ENCODE measurements at places on chromosomes 2 and 18.

- DNase-seq: no peak
Measured at GRCh38 chr2:85334928-85335327, 7.1 kb upstream of the TGOLN2 start.

DNA sequence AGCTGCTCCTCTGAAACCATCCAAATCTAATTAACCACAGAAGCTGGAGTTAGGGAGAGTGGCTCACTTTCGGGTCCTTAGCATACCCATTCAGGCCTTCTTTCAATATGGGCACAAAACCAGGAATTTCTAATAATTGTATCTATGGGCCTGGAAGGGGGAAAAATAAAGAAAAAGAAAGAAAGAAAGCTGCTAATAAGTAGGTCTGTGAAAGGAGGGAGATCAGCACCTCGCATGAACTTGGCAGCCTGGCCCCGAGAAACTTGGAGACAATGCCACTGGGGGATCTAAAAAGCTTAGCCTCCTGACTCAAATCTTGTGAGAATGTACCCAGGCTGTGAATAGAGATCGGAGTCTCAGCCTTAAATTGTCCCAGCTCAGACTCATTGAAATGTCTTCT, 252.1 kb upstream of the SLC14A2 start:
- no peak for DNase-seq

DNA sequence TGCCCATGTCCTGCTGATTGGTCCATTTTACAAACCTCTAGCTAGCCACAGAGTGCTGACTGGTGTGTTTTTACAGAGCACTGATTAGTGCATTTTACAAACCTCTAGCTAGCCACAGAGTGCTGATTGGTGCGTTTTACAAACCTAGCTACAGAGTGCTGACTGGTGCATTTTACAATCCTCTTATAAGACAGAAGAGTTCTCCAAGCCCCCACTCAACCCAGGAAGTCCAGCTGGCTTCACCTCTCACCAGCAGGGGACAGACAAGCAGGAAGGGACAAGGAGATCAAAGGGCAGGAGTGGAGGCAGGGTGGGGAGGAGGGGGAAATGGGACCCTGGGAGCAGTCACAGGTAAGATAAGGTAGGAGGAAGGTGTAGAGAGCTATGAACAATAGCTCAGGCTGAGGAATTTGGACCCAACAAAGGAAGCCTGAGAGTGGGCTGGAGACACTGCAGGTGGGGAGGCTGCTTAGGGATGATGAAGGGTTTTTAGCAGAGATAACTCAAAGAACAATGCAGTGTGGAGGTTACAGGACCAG, 37.1 kb downstream of the SH2D6 start:
- no peak for DNase-seq

DNA sequence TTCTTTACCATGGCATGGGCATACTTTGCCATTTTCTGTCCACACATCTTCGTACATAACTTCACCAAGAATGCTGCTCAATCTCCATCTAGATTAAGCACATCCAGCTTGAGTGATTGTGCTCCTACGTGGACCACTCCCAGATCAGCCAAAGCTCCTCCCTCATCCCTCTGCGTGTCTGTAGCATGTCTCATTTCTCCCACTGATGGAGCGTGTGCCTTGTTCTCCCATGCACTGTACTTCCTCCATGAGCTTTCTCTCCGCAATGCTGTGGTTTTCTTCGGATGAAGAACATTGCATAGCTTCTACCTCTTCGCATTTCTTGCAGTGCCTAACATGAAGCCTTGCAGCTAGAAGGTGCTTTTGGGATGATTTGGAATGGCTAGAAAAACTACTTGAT, 13.5 kb downstream of the CCL20 start:
- no peak for DNase-seq

DNA sequence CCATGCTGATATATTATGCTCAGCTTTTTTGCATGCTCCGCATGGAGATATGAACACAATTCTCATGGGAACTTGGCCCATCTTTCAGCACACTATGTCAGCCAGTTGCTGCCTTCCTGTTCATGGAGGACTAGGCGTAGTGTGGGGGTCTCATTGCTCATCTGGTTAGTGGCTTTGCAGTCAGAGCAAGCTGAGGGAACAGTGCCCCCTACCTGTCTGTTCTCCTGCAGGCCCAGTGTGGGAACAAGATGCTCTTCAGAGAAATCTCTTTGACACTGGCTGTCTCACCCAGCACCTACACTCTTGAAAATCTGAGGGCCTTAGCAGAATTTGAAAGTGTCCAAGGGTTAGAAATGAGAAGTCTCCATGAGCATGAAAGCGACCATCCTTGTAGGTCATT, 47.1 kb downstream of the SPTBN1 start:
- DNase-seq: peak; percentile 5

GRCh38 chr2:116510117-116510671, 1304.3 kb upstream of the DDX18 start:
- peak; percentile 81 for DNase-seq

- no peak for DNase-seq
Measured at GRCh38 chr2:120797421-120798221, 62.0 kb downstream of the GLI2 start.

- no peak for DNase-seq
Measured at GRCh38 chr2:241820625-241821384, 11.8 kb downstream of the NEU4 start.

DNA sequence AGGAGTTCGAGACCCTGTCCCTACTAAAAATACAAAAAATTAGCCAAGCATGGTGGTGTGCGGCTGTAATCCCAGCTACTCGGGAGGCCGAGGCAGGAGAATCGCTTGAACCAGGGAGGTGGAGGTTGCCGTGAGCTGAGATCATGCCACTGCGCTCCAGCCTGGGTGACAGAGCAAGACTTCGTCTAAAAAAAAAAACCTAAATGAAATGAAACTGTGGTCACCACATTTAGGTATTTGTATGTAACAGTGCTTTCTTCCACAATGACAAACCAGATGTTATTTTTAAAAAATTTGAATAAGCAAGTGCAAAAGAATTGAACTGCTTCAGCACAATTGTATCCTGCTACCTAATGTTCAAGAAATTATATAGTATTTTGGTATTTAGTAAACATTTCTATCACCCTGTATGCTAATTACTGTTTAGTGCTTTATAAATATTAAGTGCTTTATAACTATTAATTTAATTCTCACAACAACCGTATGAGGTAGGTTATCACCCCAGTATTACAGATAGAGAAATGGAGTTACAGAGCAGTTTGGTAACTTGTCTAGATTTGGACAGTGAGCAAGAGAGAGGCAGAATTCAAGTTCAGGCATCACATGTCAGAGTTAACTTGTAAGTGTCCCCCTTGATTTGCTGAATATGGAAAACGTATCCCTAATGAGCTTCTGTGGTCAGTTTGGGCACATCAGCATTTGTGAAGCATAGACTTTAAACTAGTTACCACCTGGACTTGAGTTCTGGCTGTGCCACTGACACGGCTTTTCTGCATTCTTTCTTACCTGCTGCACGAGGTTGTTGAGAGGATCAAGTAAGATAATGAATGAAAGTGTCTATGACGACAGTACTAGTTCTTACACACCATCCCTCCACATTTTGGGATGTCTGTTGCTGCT, 14.4 kb downstream of the PHLPP1 start:
- DNase-seq: no peak

DNA sequence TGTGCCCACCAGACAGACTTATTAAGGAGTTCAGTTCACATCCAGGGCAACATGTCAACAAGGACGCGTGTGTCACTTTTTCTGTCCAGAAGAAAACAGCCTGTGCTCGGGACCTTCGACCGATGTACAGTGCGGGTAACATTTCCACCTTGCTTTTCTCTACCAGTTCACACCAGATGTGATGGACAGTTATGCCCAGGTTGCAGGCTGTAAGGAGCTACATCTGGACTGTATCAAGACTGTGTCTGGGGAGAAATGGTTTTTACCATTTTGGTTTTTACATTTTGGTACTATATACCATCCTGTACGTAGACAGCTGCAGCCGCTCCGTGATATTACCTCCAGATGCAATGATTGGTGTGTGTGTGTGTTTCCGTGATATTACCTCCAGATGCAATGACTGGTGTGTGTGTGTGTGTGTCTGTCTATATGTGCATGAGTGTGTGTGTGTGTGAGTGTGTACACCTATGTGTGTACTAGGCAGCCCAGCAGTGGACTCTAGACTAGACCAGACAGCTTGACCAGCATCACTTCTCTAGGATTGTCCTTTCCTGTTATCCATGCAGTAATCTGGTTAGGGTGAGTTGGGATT, 118.0 kb downstream of the COL6A3 start:
- no peak for DNase-seq

All from NCI-H748 treated with DMSO at 0.1 percent for 48 hours (cell line).